ENCODE measurements at places on chromosomes 11 and 22. TPM values are rescaled to one million over a fixed set of nuclear protein-coding genes. Genes with fewer than 3 reads are reported as not detected.

Gene OR8G5
- total RNA-seq: not detected

Gene GRM5
- total RNA-seq: 9.2 TPM

Gene ARHGEF17
- total RNA-seq: 22.3 TPM

Gene AQP11
- 1.2 TPM for total RNA-seq

GRCh38 chr11:130402570-130402969 lies 25.8 kb downstream of the ADAMTS8 start:
- DNase-seq: no peak

- DNase-seq: no peak
Observed at GRCh38 chr11:118239509-118240205, 12.5 kb downstream of the MPZL3 start.

GRCh38 chr22:22111267-22111751 lies 128.7 kb upstream of the TOP3B start:
- no peak for DNase-seq

DNA sequence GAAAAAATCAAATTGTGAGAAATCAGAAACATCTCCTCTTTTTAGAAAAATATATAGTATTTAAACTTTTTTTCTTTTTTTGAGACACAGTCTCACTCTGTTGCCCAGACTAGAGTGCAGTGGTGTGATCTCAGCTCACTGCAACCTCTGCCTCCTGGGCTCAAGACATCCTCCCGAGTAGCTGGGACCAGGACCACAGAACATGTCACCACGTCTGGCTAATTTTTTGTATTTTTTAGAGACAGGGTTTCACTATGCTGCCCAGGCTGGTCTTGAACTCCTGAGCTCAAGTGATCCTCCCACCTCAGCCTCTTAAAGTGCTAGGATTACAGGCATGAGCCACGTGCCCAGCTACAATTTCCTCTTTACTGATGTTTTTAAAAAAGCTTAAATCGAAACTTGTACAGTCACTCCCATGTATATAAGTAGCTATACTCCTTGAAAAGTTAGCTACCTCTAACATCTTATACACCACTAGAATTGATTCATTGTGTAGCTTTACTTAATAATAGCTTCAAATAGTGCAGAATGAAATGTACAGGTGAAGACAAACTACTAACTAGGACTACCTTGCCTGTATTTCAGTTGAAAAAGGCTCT lies 10.3 kb downstream of the EIF4G2 start:
- DNase-seq: no peak

Data from Calu3 (cell line).